ENCODE measurements at places on chromosomes 4 and X.
A peak's percentile ranks its signal among the peaks of the same experiment; 100 is the strongest.

GRCh38 chr4:183522821-183523220 is 18.0 kb downstream of the ING2 start:
- DNase-seq: no peak

GRCh38 chr4:66885501-66886165 is 659.7 kb downstream of the CENPC start:
- DNase-seq: no peak

GRCh38 chr4:6379767-6380745 is 92.4 kb downstream of the PPP2R2C start:
- no peak for DNase-seq

- DNase-seq: no peak
Observed at GRCh38 chrX:40064055-40064597, 33.6 kb downstream of the BCOR start.

DNA sequence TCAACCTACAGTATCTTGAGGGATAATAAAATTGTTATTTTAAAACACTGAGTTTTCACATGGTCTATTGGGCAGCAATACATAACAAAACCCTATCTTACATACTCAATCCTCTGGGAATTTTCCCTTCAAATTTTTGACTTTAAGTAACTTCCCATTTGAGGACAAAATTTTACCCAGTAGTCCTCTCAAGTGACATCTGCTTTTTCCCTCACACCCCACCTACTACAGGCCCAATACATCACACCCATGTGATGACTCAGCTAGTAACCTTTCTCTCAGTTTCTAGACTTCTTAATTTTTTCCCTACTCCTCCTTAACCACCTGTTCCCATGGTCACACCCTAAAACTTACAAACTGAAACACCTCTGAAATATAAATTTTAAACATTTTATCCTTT is 12.2 kb upstream of the RAP1GDS1 start:
- no peak for DNase-seq

DNA sequence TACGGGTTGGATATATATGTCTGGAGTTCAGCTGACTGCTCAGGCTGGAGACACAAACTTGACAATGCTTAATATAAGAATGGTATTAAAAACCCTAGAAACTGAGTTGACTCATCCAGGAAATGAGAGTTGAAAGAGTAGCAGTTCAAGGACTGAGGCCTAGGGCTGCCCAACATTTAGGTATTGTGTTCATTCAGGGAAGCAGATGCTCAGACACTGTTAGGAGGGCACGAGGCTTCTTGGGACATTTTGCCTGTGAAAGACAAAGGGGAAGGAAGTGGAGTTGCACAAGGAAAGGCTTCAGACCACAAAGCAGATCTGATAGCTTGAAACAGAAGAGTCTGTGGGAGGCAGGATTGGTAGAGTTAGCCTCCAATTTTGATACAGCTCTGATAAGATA is 52.0 kb upstream of the HS3ST1 start:
- no peak for DNase-seq

DNA sequence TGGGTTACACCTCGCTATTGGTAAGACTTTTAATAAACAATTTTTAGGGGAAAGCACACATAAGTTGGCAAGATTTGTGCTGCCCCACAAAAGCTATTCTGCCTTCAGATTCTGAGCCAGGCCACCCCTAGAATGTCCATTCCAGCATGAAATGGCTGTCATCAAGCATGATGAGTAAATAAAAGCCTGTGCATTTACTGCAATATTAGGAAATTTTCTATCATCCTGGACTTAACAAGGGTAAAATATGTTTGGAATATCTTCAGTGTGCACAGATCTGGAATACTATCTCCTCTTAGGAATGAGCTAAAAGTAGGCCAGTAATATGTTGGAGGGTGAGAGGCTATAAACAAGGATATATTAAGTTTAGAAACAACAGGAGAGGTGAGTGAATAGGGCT is 510.9 kb downstream of the ANKRD50 start:
- DNase-seq: no peak

DNA sequence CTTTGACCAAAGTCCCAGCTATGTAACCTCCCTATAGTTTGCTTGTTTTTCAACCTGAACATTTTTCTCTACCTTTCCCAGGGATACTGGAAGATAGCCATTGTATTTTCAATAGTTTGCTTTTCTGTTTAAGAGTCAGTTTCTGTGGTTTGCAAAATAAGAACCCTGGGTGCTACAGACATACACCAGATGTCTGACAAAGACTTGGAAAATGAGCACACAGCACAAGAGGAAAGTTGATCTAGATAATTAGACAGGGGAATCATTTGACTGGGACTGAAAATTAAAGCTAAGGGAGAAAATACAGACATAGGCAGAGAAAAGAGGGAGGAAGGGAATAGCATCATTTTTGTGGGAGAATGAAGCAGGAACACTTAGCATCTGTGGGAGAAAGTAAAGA is 218.3 kb upstream of the CNKSR2 start:
- DNase-seq: no peak

- DNase-seq: no peak
Observed at GRCh38 chr4:100633269-100633668, 115.4 kb upstream of the EMCN start.

DNA sequence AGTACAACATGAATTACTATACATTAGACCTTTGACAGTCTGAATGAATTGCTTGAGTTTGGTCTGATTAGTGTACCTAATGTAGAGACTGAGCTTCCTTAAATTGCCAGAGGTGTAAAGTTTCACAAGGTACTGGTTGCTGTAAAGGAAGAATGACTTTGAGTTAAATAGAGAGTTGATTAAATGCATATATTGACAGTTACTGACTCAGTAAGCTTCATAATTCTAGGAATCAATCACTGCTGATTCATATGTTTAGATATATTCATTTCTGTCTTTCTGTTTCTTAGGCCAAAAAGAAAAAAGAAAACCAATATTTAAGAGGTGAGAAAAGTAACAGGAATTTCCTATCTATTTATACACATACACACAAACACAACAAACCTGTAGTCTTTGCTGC is 16.2 kb upstream of the ART3 start:
- no peak for DNase-seq

- DNase-seq: no peak
Observed at GRCh38 chrX:70012756-70013155, 37.0 kb downstream of the AWAT2 start.

GRCh38 chr4:30825008-30825770 is 105.0 kb downstream of the PCDH7 start:
- DNase-seq: no peak

DNA sequence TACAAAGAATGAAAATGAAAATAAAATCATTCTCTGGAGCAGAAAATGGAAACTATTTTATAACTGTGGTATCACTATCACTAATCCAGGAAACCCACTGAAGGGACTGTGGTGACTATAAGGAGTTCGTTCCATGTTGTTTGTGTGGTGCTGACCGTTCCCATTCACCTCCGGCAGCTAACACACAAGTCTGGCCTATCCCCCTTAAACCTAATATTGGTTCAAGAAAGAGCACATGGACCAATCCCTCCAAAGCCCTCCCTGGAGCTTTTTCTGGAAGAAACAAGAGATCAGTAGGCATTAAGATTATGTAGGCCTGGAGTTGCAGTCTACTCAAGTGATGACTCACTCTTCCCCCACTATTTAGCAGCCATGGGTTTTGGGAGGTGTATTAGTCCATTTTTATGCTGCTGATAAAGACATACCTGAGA is 25.9 kb upstream of the FAM241A start:
- DNase-seq: no peak

- DNase-seq: peak; percentile 7
Observed at GRCh38 chr4:43223820-43224219, 331.3 kb downstream of the GRXCR1 start.

DNA sequence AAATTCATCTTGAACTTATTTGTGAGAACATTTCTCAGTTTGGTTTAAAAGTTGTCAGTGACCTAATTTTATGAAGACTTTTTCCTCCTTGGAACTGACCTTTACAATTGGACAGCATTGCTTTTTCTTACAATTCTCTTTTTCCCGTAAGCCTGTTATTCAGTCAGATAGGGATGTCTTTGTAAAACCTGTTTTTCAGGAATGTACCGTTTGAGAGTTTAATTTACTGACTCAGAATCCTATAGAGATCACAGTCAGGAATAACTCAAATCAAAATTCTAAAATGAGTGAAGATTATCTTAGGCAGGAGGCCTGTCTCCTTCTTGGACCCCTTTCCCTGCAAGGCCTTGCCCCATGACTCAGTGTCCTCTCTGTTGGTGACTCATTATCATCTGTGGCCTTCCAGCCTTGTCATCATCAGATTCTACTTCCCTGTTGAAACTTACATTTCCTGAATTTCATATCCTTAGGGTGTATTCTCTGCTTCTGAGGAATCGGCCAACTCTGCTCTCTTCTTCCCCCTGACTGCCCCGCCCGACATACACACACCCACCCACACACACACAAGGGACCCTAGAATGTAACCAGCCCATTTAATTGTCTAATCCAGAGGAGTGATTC is 99.8 kb downstream of the ARHGAP10 start:
- peak; percentile 91 for DNase-seq

DNA sequence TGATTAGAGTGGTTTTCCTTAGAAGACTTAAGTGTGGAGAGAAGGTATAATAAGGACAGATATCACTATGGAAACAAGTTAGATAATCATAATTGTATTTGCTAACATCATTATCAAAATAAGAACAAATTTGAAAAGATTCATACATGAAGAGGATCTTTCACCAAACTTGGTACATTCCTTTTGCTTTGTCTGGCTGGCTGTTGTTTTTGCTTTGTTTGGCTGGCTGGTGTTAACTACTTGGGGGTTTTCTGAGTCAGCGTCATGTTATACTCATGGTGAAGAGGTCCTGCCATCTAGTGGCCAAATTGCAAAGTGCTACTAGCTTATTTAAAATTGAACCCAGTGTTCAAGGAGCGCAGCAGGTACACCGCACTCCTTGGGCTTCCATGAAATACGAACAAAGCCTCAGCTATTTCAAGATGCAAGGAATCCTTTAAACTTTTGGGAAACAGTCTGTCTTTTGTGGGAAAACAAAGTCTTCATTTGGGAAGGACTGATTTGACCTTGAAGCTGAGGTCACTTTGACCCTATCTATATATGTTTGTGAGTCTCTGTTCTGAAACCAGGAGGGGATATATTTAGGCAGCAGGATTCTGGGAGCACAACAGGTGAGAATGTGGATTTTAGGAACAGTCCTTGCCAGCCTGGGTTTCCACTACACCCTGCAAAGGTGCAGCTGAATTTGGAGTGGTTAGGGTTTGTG is 129.7 kb downstream of the PLS3 start:
- peak; percentile 34 for DNase-seq

GRCh38 chrX:11953615-11954014 is 184.7 kb upstream of the FRMPD4 start:
- DNase-seq: peak; percentile 83

DNA sequence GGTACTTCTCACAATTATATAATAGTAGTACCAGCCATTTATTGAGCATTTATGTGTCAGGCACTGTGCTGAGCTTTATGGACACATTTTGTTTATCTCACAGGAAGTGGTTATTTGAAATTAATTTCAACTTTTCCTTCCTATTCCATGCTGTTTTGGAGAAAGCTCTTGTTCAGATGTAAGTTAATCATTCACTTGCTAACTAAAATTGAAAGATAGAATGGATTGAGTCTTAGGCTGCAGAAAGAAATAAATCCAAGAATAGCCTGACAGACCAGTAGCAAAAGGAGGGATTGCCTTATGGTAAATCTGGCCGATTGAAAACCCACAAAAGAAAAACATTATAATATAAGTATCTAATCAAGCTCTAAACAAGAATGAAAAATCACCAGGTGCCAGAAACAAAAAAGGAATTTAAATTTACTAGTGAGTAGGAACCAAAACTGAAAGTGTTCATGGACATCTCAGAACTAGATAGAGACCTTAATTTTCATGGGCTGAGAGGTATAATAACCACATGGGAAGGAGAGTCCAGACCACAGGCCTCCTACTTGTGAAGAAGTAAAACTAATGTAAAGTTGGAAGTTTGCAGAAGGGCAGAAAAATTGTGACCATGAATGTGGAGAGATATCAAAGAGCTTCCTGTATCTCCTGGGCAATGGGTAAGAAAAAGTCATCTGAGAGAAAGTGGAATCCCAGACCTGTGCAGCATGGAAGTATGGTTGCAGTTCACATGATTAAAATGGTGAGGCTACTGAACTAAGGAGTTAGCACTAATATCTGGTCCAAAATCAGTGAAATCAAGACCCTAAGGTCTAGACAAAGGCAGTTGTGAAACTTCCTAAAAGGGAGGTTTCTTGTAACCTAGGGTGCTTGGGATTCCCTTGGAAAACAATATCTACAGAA is 38.0 kb downstream of the RADX start:
- no peak for DNase-seq

- peak; percentile 74 for DNase-seq
Observed at GRCh38 chr4:114180481-114180880, 201.0 kb upstream of the ARSJ start.

DNA sequence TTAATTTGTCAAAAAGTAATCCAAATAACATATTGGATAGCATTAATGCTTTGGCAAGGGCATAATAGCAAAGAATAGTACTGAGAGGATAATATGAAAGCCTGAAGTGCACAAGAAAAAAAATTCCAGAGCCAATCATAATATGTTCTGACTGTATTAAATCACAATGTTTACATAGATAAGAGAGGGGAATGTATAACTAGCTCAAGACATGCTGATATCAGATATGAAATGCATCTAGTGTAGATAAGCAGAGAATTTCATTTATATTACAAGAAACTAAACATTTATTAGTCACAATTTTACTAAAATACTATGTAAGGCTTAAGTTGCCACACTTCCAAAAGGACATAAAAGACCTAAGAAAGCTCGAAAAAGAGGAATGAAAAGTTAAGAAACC is 193.3 kb downstream of the BANK1 start:
- DNase-seq: no peak

- no peak for DNase-seq
Observed at GRCh38 chrX:109707319-109707718, 25.7 kb downstream of the ACSL4 start.

- DNase-seq: no peak
Observed at GRCh38 chr4:140935254-140935653, 179.1 kb upstream of the TBC1D9 start.

DNA sequence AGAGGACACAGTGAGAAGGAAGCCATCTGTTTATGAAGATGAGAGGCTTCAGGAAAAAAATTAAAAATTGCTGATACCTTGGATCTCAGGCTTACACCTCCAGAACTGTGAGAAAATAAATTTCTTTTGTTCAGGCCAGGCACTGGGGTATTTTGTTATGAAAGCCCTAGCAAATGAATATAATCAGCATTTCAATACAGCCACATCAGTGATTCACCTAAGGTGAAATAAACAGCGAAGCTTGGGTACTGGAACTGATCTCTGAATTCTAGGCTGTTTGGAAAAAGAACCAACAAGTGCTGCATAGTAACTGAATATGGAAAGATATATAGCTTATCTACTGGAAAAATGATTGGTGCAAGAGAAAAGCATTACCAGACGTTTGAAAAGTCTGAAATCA is 88.5 kb downstream of the PDS5A start:
- DNase-seq: no peak

GRCh38 chr4:119977076-119977940 is 89.3 kb downstream of the MAD2L1 start:
- DNase-seq: no peak

GRCh38 chr4:94413085-94413840 is 38.5 kb upstream of the PDLIM5 start:
- no peak for DNase-seq

GRCh38 chrX:136598631-136599030 is 49.3 kb upstream of the CD40LG start:
- DNase-seq: no peak
